ENCODE measurements at places on chromosomes 13 and 19.

DNA sequence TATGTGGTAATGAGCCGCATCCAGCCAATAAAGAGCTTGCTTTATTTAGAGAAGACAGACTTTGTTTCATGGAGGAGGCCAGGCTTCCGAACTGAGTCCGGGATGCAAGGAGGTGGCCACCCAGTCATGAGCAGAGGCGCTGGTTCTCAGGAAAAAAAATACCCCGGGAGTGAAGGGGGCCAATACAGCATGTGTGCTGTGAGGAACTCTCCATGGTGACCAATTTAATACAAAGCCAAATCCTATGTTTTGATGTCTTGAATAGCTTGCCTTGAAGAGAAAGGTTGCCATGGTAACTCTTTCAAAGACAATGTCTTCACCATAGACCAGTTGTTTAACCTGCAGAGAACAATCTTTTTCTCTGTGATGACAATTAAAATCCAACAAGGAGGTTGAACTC lies 43.4 kb upstream of the PDCD5 start:
- DNase-seq: no peak

GRCh38 chr19:52473655-52474350 lies 20.4 kb downstream of the ZNF578 start:
- DNase-seq: no peak

DNA sequence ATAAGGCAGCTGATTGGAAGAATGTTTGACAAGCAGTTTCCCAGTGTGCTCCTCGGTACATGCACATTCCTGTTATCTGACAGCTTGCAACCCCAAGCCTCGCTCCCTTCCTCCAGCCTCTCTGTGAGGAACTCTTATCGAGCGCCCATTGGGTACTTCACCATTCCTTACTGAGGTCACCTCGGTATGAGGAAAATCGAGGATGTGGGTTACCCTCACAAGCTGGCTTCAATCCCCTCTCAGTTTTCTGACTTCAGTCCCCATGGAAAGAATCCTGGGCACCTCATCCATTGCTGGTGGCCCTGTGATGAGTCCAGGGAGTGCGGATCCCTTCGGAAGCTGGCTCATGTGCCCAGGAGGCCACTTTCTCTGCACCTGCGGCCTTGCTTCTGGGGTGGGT lies 17.3 kb downstream of the TEX29 start:
- DNase-seq: no peak

DNA sequence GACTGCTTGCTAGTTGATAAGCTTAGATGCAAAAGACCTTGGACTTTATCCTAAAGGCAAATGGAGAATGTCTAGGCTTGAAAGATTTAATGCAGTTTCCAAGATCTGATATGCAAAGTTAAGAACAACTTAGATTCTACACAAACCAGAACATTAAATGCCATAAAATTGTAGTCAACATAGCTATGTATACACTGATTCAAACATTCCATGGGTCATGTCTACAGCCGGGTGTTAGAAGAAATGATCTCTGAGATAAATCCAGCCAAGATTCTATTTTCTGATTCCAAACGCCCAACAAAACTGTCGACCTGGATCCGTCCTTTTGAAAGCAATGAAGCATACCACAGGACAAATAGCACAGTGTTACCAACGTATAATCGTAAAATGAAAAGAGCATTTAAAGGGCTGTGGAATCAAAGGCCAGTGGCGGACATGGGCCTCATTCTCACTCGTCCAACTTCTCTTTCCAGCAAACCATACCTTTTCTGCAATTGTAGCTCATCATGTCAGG lies 52.7 kb downstream of the KCTD12 start:
- no peak for DNase-seq

DNA sequence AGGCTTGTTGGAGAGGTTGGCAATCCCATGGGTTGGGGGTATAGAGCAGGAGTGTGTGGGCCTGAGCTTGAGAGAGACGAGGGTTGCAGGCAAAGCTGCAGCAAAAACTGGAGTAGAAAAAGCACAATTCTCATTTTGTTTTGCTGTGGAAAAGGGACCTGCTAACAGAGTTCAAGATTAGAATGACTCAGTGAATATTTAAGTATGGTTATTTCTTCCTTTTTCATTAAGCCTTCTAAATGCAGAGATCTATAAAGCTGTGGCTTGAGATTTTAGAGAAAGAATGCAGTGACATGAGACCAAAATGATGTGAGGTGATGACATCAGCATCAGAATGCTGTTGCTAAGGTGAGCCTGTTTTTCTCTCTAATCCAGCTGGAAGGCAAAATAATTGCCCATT lies 10.8 kb upstream of the MBNL2 start:
- DNase-seq: no peak

- DNase-seq: no peak
These were observed 101.6 kb downstream of the ENOX1 start for GRCh38 chr13:43684963-43685725.

GRCh38 chr13:22018076-22018835 lies 347.4 kb downstream of the FGF9 start:
- DNase-seq: no peak

DNA sequence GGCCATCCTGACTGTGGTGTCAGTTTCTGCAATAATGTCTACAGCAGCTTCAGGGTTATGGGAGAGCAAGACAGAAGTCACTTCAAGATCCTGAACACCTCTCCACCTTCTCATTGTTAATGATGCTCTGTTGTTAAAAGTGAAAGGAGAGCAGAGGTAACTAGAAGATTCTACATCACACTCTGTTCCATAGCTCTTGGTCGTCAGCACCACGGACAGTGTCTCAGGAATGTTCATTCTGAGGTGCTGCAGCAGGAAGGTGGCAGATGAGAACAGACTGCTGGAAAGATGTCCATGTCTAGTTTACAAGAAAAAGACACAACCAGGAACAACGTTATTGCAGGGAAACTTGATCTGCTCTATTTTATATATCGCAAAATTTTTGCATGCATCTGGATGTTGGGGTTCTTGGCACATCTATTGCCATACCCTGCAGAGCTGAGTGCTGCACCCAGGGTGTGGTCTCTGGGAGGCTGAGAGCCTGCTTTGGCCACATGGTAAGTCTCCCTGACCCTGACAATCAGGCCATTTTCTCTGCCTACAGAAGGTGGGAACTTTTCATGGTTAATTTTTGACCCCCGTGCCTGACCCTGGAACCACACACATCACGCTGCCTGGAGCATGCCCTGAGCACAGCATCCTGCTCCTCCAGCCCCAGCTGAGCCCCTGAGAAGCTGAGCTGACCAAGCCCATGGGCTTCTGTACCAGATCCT lies 12.7 kb downstream of the CEACAM21 start:
- no peak for DNase-seq

- DNase-seq: no peak
These were observed 11.0 kb downstream of the TSHZ3 start for GRCh38 chr19:31338069-31338776.

GRCh38 chr19:43765109-43765876 lies 10.5 kb upstream of the SMG9 start:
- no peak for DNase-seq

GRCh38 chr13:72545030-72545719 lies 182.3 kb downstream of the MZT1 start:
- DNase-seq: no peak

DNA sequence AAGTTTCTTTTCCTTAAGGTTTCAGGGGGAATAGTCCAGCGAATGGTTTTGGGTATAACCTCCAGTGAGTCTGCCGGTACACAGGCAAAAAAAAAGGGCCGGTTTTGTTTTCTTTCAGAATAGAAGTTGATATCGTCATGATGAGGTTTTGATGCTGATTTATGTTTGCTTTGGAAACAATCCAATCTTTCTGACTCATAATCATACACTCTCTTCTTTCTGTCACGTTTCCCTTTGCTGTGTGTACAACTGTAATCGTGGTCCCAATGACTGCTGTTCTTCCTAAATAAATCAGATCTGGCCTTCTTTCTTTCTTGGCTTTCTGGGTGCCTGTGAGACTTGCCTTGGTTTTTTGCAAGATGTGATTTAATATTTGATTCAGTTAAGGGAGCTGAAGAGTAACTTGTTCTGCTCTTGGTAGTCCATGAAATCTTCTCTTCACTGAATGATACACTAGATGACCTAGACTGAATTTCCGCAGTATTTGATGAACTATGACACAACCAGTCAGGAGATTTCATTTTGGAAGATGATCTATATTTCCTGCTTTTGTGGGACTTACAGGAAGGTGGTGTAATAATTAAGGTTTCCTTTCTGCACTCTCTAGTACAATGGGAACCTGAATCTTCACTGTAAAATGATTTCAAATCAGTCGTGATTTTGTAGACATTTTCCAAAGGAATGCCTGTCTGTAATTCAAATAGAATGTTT lies 34.9 kb upstream of the METTL21C start:
- no peak for DNase-seq

- DNase-seq: no peak
These were observed 3.6 kb upstream of the NFILZ start for GRCh38 chr19:8626842-8627241.

DNA sequence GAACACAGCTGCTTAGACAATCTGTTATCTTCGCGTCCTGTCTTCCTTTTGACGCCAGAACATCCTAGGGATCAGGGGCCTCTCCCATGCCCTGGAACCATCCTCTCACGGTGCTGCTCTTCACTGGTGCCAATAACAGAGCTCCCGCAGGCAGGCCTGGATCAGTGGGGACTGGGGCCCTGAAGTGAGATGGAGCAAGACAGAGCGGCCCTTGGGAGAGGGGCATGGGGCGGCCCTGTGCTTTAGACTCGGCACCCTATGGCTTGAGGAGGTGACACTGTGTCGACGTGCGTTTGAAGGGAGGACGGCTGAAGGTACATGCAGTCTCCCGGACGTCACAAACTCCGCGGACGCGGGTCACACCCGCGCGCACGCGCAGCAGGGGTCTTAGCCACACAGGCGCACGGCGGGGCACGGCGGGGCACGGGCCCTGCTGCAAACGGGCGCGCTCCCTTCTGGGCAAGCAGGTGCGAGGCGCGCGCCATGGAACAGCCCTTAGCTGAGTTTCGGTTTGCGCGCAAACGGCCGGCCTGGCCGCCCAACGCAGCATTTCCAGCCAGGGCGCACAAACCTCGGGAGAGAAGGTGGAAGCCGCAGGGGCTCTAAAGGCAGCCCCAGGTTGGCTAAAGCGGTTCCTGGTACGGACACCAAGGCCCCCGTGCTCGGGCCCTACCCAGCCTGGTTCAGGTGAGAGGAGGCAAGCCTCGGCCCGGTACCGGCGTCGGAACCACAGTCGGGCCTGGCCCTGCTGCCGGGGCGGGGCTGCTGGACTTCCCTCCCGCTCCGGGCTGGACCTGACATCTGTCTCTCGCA lies 16.5 kb upstream of the RNF17 start:
- DNase-seq: no peak

DNA sequence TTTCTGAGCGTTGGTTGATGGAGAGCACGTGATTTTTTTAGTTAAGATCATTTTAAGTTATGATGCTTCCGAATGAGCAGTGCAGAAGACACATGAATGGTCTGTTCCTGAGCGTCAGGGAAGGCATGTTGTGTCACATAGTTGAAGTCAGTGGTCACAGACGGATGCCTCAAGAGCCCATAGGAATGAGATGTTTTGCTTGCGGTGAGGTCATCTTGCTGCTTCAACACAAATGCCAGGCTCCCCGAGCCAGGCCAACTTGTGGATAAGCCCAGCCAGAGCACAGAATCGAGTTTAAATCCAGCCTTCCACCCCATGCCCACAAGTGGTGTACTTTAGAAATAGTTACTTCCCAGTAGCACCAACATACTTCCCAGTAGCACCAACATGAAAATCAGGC lies 5.4 kb downstream of the UPF3A start:
- DNase-seq: no peak

- no peak for DNase-seq
These were observed 7.0 kb downstream of the PGLYRP1 start for GRCh38 chr19:46015687-46016425.

DNA sequence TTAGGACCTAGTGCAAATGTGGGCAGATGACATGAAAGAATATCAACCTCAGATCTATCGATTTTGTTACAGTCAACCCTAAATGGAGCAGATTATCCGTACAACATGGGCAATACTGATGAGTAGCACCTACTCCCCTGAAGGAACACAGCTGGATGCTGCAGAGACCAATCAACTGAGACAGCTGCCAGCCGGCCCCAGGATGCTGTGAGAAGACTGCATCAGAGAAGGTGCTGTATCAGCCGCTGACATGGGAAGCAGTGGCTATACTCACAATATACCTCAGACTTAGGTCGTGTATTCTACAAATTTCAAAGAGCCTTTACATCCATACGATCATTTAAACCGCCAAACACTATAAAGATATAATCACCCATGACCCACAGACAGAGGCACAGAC lies 95.9 kb upstream of the FNDC3A start:
- DNase-seq: no peak

DNA sequence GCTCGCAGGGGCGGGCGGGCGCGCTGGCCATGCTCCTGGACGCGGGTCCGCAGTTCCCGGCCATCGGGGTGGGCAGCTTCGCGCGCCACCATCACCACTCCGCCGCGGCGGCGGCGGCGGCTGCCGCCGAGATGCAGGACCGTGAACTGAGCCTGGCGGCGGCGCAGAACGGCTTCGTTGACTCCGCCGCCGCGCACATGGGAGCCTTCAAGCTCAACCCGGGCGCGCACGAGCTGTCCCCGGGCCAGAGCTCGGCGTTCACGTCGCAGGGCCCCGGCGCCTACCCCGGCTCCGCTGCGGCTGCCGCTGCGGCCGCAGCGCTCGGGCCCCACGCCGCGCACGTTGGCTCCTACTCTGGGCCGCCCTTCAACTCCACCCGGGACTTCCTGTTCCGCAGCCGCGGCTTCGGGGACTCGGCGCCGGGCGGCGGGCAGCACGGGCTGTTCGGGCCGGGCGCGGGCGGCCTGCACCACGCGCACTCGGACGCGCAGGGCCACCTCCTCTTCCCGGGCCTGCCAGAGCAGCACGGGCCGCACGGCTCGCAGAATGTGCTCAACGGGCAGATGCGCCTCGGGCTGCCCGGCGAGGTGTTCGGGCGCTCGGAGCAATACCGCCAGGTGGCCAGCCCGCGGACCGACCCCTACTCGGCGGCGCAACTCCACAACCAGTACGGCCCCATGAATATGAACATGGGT lies 599 bp downstream of the ZIC2 start:
- no peak for DNase-seq

- DNase-seq: peak; percentile 34
These were observed 764 bp downstream of the MIR17HG start for GRCh38 chr13:91347996-91348905.

- no peak for DNase-seq
These were observed 4.9 kb upstream of the OR7A17 start for GRCh38 chr19:14890643-14891379.

GRCh38 chr13:106472621-106473020 lies 62.8 kb downstream of the EFNB2 start:
- no peak for DNase-seq

DNA sequence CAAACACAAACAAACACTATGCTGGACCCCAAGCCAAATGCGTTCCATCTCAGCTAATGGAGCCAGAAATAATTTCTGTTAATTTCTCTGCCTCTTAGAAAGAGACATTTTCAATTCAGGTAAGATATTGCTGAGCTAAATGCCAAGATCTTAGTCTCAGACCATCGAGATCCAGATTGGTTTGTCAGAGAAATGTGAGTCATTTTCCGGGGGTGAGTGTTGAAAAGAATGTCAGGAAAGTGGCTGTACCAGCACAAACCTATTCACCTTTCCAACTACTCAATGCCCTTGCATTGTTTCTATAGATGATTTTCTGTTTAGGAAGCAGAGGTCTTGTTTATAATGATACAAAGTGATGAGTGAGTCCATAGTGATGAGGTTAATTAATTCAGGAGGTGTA lies 266.8 kb upstream of the TSHZ3 start:
- no peak for DNase-seq

- DNase-seq: peak; percentile 72
These were observed 20.1 kb downstream of the NOTCH3 start for GRCh38 chr19:15180451-15181390.

- no peak for DNase-seq
These were observed 130.8 kb downstream of the MYCBP2 start for GRCh38 chr13:77196052-77196618.

Measured in pancreas (tissue), 10 donors.